8988T (cell line): ENCODE measurements at places on chromosomes 11 and 22.

DNA sequence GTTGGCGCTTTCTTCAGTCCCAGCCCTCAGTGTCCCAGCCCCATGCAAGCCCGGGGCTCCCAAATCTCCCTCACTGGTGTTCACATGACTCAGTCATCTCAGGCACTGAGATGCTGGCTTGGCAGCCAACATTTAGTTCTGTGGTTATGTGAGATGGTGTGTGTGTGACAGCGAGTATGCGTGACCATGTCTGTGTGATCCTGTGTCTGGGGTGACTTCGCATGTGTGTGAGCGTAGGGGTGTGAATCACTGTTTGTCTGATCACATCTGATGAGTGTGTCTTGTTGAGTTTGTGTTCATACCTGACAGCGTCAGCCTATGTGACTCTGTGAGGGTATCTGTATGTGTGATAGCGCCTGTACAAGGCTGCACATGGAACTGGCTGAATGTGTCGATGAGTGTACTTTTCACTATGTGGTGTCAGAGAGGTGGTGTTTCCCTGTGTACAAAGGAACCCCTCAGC, 16.2 kb downstream of the CREB3L1 start:
- DNase-seq, result no peak

- no peak for DNase-seq
These were observed 37.1 kb upstream of the IL17RA start for GRCh38 chr22:17047656-17048055.

GRCh38 chr11:86115542-86116385, 46.9 kb upstream of the PICALM start:
- no peak for DNase-seq

- DNase-seq, result no peak
These were observed 163.3 kb upstream of the RASSF10 start for GRCh38 chr11:12845739-12846358.

- DNase-seq, result no peak
These were observed 18.1 kb downstream of the DRD4 start for GRCh38 chr11:655036-655726.

- no peak for DNase-seq
These were observed 17.8 kb downstream of the KCNQ1 start for GRCh38 chr11:2462543-2462985.
